ENCODE measurements at places on chromosomes 1 and 21.

GRCh38 chr1:10693497-10694273 is 102.8 kb downstream of the CASZ1 start:
- peak; percentile 29 for DNase-seq

DNA sequence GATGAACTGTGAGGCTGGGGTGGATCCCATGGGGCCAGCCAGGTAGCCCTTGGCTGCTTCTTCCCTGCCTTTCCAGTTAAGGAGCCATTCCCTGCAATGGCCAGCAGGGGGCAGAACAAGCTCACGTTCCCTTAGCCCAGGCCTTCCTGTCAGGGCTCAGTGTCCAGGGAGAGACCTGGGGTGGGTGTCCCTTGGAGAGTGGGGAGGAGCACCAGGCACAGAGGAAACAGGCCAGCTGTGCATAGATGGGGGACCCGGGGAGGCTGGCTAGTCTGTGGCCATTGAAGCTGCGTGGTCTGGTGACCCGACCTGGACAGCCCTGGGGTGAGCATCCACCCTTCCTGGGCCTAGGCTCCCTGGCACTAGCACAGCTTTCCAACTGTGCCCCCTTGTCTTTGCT is 13.2 kb upstream of the EPS8L3 start:
- DNase-seq, result peak; percentile 6

GRCh38 chr1:160164121-160164520 is 12.7 kb downstream of the ATP1A4 start:
- no peak for DNase-seq

- DNase-seq, result no peak
These were observed 1104.8 kb downstream of the AMY1C start for GRCh38 chr1:104854529-104854928.

DNA sequence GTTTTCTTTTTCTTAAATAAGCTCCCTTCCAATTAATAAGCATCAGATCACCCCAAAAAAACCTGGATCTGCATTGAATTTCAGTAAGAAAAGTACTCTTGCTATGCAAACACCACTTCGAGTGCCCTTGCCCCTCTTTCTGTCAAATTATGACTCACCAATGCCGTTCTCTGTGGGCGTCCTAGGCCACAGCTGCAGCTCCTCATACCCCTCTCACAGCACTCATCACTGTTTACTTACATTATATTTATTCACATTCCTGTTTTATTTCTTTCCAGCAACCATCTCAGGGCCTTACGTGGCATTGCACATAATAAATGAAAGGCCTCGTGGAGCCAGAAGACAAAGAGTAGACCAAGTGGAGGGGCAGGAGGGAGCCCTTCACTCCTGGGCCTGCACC is 99.1 kb upstream of the CTTNBP2NL start:
- DNase-seq, result no peak

GRCh38 chr1:159751031-159751430 is 29.7 kb upstream of the DUSP23 start:
- DNase-seq, result no peak

DNA sequence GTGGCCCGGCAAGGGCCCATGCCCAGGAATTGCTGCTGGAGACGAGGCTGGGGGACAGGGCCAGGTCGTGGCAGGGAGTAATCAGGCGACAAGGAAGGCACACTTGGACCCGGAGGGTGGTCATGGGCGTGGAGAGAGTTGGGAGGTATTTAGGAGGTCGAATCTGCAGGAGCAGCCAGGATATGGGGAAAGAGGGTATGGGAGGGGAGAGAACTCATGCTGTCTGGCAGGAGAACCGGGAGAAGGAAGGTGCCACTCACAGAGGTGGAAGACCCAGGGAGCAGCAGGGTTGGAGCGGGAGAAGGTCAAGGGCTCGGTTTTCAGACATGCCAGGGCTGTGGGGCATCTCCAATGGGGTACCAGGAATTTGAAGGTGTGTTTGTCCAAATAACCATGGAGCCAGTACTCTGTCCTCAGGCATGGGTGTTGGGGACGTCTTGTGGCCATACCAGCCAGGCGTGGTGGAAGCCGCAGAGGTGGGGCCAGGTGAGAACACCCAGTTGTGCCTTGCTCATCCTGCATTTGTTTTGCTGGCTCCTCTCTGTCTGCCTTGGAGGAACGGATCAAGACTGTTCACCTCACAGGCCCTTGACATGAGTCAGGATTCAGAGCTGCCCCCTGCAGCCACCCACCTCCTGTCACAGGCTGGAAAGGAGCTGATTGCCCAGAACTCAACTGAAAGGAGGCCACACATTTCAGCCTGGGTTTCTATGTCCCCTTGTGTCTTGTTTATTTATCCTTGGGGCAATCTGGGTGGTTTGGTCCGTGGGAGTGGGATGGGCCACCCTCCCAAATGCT is 111.6 kb downstream of the SPSB1 start:
- no peak for DNase-seq
